ACHN (cell line): ENCODE measurements at places on chromosomes 3 and 15.

GRCh38 chr3:182690172-182690571 lies 103.1 kb upstream of the ATP11B start:
- DNase-seq = no peak

- no peak for DNase-seq
Observed at GRCh38 chr15:26439681-26440080, 333.2 kb downstream of the GABRB3 start.

DNA sequence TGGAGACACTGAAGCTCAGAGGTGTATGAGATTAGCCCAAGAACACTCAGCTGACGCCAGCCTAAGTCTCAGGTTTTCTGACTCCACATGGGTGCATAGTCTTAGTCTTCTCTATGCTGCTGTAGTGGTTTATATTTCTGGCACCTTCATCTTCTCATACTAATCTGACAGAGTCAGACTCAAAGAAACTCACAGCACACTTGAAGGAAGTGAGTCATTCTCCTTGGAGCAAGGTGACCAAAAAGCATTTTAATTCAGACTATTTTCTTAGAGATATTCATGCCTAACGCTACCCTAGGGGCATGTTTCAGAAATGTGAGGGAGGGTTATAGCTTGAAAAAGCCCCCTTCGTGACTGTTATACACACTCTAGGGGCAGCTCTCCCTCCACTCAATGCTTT lies 775.3 kb upstream of the ARPP21 start:
- DNase-seq = no peak

- no peak for DNase-seq
Observed at GRCh38 chr3:15360788-15361493, 28.6 kb upstream of the SH3BP5 start.

- DNase-seq = no peak
Observed at GRCh38 chr3:191321019-191321767, 8.0 kb upstream of the CCDC50 start.

GRCh38 chr3:133887074-133887802 lies 8.4 kb downstream of the RAB6B start:
- DNase-seq = no peak

DNA sequence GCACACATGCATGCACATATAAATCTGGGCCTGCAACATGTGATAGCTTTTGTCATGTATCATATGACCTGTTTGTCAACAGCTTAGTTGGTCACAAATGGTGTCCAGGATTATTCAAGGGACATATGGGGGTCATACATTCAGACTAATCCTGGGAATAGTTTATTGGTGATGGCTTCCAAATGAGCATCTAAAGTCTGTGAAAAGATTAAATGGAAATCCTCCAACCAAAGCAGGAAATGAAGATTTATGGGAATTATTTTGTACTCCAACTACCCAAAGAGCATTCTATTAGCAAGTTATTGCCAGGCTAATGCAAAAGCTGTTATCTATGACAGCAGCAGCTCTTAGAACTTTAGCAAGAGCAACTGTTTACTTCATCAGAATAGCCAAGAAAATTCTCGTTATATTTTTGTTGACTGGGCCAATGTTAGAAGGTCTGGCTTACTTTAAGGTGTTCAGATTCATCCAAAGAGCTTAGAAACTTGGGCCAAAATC lies 7.1 kb downstream of the FSTL1 start:
- no peak for DNase-seq

GRCh38 chr15:85149465-85150129 lies 167.9 kb downstream of the PDE8A start:
- no peak for DNase-seq

DNA sequence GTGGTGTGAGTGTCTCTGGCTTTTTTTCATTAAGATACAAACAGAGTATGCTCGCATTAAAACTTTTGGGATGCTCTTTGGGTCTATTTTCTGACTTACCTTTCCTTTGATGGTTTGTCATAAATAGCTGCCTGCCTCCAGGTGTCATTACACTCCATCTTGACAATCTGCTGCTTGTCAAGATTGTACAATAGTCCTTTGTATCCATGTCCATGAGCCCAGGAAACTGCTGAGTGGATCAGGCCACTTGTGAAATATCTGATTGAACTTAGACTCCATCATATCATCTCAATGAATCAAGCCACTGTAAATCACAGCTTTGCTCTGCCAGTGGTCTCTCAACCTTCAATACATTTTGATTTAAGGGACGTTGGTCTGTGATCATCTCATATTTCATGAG lies 135.2 kb downstream of the ECT2 start:
- DNase-seq = no peak

DNA sequence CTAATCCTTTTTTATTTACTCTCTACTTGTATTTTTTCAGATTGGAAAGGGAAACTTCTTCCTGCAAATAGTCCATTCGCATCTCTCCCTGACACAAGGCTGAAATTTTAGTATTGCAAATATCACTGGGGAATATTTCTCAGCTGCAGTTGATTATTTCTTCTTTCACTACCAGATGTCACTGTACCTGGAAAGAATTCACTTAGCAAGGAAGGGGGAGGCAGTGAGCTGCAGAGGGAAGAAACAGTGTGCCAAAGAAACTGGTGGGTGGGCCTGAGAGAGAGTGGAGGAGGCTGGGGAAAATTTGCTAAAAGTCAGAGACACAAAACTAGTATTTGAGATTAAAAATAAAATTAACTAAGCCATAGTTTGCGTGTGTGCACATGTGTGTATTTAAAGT lies 142.3 kb upstream of the STT3B start:
- no peak for DNase-seq

DNA sequence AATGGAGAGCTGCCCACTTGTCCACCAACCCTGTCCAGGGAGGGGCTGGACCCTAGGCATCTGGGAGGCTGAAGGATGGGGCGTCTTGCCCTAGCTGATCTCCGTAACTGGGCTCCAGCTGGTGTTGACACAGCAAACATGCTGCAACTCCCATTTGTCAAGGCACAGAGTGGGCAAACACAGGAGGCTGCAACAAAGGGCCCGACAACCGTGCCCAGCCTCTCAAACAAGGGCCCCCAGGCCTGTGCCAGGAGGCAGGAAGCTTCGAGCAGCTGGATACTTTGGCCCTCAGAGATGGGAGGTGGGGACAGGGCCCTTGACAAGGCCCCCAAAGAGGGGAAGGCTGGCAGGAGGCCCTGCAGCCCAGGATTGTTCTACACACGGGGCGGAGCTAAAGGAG lies 64.2 kb upstream of the TMEM115 start:
- DNase-seq = no peak

DNA sequence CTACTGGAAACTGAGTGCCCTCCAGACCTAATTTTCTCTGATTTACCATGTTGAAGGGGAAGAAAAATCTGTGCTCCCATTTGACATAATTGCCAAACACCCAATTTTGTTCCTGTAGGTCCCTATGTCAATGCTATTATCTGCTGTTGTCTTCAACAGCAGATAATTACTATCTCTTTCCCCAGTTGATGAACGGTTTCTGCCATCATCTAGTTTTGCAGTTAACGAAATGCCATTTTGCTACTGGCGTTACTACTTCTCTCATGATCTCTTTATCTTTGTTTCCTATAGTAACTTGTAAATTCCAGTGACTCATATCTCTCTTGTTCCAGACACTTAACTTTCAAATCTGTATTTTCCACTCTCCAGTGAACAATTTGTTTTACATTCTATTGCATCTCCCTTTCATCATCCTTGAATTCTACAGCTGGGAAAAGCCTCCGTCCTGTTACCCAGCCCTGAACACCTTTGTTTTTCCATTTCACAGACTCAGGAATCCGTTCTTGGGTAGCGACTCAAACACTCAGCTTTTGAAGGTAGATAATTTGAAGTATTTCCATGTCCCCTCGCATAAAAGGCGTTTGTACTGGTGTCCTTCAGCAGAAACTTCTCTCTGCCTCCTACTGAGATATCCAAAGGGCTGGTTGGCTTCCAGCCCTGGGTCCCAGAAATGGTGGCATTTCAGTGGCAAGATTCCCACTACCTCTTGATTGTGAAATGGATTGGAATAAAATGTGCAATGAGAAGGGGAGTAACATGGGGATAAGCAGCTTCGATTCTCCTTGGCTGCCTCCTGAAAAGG lies 111.7 kb downstream of the FOXB1 start:
- DNase-seq = peak; percentile 80

- no peak for DNase-seq
Observed at GRCh38 chr3:10646531-10647335, 141.3 kb upstream of the ATP2B2 start.

DNA sequence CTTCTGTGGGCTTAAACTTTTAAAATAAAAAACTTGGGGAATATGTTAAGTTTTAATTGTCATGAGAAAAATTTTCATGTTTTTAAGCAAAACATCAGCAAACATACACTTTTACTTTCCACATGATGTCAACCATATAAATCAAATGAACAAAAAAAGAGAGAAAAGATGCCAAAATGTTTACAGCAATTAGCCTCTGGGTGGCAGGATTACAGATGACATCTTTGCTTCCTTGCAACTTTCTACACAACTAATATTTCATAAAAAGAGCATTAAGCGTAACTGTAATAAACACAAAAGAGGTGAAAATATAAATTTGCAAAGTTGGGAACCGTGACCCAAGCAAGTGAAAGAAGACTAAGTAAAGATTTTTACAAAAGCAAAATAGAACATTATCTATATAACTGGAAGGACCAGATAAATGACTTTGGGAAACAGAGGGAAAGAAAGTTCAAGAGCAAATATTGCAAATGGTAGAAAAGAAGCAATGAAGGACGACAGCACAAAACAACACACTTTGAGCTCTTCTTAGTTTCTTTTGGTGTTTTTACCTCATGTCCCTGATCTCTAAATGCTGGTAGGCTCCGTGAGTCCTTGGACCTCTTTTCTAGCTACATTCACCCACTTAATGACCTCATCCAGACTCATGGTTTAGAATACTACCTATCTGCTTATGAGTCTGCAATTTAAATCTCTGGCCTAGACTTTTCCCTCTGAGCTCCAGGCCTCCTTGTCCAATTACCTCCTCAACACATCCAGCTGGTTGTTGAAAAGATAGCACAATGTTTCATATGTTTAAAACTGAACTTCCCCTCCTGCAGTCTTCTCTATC lies 9.4 kb downstream of the TP53BP1 start:
- peak; percentile 24 for DNase-seq

DNA sequence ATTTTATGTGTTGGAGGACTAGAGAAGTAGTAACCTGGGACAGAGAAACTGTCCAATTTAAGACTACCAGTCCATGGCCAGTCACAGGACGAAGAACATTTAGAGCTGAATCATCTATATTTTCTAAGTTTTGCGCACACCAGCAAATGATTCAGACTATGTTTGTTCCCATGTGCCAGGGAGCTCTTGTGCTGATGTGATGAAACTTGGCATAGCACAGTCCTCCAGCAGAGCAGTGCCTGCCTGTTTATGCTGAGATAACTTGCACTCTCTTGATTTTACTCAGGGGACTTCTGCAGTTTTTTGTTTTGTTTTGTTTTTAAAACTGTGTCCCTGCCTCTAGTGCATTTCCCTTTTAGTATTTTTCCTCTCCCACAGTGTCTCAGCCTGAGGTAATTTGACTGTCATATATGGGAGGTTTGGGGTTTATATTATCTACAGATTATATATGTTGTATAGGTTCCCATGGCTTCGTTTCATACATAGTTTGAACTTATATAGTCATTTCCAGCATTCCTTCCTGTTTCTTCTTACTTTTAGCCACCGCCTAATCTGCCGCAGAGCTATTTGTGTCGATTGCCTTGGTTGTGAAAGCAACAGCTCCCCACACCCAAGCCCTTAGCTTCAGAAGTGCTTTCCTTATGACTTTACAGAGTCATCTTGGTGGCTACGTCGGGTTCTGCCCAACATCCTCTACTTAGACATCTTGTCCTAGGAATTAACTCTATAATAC lies 45.5 kb downstream of the PPM1L start:
- no peak for DNase-seq

GRCh38 chr3:45994419-45995235 lies 997 bp downstream of the FYCO1 start:
- DNase-seq = no peak

GRCh38 chr3:79973917-79974595 lies 206.3 kb upstream of the ROBO1 start:
- no peak for DNase-seq

DNA sequence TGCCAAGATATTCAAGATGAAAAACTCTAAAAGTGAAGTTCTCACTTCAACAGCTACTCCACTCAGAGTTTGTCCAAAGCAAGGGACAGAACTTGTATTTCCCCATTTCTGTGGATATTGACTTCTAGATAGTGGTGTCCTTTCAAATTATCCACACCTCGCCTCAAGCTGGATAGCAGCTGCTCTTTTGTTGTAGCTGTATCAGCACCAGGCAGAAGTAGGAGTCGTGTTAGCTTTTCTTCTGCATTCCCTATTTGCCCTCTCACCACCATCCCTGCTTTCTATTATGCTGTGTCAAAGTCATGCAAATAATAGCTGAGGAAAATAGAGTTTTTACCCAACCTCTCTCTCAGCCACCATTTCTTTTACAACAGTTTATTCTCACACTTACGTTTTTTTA lies 303.8 kb downstream of the EPHA3 start:
- no peak for DNase-seq

- DNase-seq = no peak
Observed at GRCh38 chr15:60554494-60554893, 75.6 kb upstream of the ICE2 start.

- no peak for DNase-seq
Observed at GRCh38 chr3:111763001-111763471, 96.0 kb upstream of the PHLDB2 start.

DNA sequence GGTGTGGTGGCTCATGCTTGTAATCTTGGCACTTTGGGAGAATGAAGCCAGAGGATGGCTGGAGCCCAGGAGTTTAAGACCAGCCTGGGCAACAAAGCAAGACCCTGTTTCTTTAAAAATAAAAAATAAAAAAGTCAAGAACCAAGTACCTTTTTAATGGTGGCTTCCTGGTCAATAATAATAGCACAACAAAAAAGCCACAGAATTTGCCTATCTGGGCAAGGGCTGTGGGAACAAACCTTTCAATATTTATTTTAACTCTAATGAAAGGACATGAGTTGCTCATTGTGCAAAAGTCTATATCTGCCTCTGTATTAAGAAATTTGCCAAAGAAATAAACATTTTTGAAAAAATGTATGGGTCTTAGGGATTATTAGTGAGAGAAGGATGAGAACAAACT lies 2.1 kb downstream of the ZNF609 start:
- no peak for DNase-seq

GRCh38 chr3:51986010-51986947 lies 2.9 kb downstream of the ACY1 start:
- no peak for DNase-seq
